ENCODE measurements at places on chromosomes 2 and 18.

DNA sequence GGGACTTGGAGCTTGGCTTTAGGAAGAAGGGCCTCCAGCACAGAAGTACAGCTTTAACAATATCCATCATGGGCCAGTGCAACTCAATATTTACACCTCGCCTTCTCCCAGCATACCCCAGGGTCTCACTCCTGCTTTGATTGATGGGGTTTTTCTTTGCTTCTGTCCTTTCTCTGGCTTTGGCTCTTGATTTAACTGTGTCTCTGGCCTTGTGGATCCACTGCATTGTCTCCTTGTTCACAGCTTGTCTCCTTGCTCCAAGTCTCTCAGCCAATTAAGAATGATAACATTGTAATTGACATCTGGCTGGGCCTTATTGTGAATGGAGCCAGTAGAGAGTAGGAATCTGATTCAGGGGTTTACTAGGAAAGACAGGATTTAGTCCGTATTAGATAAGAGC is 1019.5 kb downstream of the TMEM182 start:
- DNase-seq: no peak

DNA sequence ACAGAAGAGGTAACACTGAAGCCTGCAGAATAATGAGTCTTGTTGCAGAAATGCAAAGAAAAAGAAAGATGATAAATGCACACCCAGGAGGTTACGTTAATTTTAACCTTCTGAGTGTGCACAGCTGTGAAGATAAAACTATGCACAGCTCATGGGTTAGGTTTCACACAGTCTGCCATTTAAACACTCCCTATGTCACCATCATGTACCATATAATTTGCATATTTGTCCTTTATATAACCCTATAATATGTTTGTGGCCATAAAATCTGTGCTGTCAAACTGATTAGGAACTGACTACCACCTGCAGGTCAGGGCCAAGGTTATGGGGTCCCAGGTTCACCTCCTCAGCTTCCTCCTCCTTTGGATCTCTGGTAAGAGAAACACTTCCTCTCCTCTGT is 205.5 kb downstream of the RPIA start:
- no peak for DNase-seq

DNA sequence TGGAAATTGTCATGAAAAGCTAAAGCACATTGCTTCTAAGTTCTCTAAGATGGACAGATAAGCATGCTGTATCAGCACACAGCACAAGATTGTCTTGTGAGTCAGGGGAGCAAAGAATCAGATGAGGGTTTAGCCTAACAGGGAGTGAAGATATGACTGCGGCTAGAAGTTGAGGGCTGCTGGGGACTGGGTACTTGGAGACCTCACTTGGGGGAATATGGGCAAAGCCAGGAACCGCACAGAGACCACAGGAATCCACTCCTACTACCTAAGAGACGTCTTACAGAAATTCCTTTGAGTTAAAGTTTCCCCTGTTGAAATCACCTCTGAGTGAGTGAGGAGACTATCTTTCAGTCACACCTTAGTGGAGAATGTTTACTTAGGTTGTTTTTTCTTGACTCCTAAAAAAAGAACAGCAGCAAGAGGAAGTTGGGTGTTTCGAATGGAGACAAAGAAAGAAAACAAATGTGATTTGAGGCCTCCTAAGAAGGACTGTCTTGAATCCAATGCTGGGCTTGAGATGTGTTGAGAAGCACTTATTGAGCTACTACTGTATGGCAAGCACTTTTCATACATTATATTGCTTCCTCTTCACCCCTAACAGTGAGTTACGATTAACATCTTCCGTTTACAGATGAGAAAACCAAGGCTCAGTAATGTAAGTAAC is 100.7 kb downstream of the ANKRD44 start:
- no peak for DNase-seq

DNA sequence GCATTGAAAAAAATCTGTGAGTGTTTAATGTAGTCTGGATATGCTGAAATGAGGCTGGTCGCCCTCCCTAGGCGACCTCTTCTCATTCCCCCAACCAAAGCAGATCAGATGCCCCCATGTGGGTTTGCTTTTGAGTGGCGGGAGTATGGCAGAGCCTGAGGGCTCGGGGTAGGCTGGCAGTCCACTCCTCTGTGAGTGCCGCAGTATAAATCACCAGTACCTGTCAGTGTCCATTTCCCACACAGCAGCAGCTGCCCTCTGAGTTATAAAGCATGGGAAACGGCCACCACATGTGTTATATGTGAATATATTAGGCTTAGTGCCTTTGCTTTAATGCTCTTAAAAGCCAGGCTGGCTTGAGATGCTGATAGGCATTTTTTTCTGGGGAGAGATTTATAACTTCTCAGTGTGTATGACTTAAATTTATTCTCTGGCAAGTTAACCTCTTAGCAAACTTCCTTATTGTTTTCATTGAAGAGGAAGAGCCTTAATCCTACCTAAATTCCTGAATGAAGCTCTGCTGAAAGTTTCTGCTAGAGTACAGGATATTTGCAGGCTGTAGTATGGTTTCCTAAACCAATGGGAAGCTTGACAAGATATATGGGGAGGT is 3.8 kb downstream of the DCC start:
- no peak for DNase-seq

GRCh38 chr2:192534072-192534471 is 339.3 kb upstream of the TMEFF2 start:
- DNase-seq: no peak

DNA sequence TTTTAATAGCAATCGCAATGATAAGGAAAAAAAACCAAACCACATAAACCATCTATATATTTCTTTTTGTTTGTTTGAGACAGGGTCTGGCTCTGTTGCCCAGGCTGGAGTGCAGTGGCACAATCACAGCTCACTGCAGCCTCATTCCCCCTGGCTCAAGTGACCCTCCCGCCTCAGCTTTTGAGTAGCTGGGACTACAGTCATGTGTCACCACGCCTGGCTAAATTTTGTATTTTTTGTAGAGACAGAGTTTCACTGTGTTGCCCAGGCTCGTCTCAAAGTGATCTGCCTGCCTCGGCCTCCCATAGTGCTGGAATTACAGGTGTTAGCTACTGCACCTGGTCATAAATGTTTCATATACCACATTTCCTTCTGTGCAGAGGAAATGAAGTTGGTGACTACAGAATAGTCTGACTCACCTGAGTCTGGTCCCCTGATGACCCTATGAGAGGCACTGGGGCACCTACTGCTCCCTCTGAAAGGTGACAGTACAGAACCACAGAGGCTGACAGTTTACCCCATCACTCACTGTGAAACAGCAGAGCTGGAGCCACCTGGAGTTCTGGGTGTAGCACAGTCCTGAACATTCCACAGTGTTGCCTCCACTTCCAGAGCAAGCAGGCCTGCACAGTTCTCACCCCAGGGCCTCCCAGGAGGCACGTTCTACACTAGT is 183.7 kb upstream of the PXDN start:
- DNase-seq: no peak

GRCh38 chr18:14975431-14975830 is 227.5 kb downstream of the ANKRD30B start:
- DNase-seq: no peak

DNA sequence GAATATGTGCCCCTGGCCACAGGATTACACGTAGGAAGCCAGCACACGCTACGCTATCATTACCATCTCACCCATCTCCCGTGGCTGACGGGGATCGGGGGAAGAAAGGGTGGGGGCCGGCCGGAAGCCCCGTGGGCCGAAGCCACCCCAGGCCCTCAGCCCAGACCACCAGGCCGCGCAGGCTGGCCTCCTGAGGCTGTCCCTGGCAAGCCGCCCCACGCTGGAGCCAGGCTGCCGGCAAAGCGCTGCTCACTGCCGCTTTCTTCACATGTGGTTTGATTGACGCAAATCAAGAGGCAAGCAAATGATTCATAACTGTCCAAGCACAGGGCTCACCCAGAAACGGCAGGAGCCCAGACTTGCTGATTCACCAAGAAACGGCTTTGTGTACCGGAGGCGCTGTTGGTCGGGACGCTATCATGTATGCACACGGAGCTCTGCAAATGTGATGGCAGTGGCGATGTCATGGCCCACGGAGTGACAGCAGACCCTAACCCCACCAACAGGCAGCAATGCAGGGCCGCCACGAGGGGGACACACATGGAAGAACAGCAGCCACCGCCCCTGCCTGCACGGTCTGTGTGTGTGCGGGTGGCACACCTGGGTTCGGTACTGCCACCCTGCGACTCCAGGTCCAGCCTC is 125.7 kb downstream of the HDAC4 start:
- DNase-seq: peak; percentile 93

DNA sequence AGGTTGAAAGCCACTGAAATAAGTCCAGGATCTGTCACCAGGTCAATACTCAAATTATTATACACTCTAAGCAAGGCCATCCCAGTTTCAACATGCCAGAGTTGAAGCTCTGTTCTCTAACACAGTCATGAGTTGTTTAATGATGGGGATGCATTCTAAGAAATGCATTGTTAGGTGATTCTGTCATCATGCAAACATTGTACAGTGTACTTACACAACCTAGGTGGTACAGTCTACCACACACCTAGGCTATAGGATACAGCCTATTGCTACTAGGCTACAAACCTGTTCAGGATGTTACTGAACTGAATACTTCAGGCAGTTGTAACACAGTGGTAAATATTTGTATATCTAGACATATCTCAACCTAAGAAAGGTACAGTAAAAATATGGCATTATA is 162.2 kb downstream of the BAZ2B start:
- no peak for DNase-seq

- no peak for DNase-seq
Measured at GRCh38 chr2:170228429-170228828, 50.5 kb downstream of the MYO3B start.

DNA sequence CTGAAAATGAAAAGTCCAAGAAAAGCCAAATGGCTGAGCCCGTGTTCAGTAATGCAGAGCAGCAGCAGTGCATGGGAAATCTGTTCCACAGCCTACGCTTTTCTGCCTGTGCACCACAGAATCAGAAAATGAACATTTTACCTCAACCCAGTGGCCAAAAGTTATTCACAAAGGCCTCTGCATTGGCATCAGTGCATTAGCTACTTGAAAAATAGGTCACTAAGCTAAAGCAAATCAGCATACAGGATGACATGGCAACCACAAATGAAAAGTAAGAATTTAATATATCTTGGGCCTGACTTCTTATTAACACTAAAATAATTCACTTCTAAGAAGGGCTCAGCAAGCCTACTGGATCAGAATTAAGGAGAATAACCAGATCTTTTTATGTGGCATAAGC is 1145.3 kb upstream of the CHAC2 start:
- DNase-seq: no peak

- DNase-seq: no peak
Measured at GRCh38 chr2:9093324-9093723, 89.8 kb upstream of the MBOAT2 start.

- no peak for DNase-seq
Measured at GRCh38 chr2:69453475-69454129, 16.4 kb upstream of the NFU1 start.

- no peak for DNase-seq
Measured at GRCh38 chr18:360676-361075, 92.8 kb upstream of the THOC1 start.

DNA sequence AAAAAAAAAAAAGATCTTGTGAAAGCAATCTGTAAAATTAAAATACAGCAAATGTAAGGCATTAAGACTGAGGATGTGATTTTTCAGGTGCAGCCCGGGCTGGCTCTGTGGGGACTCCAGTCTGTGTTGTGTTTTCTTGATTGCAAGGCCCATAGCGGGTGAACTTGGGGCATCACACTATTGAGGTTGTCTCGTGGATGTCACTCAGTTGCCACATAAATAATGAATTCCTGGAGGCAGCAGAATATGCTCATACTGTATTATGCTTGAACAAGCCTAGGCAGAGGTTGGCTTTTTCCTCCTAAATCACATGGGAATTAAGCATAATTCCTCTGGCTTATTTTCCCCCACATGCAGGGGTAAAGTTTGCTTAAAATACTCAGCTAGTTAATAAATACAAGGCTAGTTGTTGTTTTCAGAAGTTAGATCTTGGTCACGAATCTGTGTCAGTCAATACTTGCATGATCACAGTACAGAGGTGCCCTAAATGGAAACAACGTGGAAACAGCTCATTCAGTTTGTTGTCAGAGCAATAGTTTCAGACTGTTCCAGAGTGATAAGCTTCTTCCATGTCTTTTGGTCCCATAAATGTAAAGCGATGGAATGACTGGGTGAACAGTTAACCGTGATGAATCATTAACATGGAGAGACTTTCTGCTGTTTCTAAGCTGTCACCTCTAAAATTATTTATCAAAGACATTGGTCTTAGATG is 16.4 kb downstream of the GEMIN6 start:
- no peak for DNase-seq

- no peak for DNase-seq
Measured at GRCh38 chr2:63436488-63436887, 151.8 kb downstream of the WDPCP start.

DNA sequence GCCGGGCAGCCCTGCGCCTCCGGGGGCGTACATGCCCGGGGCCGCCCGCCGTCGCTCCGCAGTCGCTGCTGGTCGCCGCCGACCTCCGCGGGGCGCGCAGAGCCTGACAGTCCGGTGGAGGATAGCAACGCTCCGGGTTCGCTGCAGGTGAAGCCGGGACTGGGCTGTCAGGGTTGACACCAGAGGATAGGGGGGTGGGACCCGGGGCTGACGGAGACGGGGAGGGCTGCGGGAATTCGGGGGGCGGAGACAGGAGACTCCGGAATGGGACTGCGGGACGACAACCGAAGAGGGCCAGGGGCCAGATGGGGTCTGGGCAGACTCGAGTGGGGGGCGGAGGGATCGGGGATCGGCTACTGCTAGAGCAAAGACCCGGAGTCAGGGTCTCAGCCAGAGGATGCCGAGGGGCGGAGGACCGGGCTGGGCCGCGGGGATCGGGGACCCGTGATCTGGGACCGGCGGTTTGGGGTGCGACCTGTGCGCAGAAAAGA is 403 bp downstream of the TMEM127 start:
- DNase-seq: no peak

GRCh38 chr2:68203587-68203986 is 45.9 kb downstream of the PNO1 start:
- no peak for DNase-seq

- DNase-seq: no peak
Measured at GRCh38 chr2:52220393-52220792, 1188.5 kb upstream of the NRXN1 start.

- DNase-seq: peak; percentile 88
Measured at GRCh38 chr2:27705851-27706622, 42.3 kb downstream of the SLC4A1AP start.

GRCh38 chr2:237972936-237973335 is 6.1 kb downstream of the UBE2F start:
- DNase-seq: no peak

DNA sequence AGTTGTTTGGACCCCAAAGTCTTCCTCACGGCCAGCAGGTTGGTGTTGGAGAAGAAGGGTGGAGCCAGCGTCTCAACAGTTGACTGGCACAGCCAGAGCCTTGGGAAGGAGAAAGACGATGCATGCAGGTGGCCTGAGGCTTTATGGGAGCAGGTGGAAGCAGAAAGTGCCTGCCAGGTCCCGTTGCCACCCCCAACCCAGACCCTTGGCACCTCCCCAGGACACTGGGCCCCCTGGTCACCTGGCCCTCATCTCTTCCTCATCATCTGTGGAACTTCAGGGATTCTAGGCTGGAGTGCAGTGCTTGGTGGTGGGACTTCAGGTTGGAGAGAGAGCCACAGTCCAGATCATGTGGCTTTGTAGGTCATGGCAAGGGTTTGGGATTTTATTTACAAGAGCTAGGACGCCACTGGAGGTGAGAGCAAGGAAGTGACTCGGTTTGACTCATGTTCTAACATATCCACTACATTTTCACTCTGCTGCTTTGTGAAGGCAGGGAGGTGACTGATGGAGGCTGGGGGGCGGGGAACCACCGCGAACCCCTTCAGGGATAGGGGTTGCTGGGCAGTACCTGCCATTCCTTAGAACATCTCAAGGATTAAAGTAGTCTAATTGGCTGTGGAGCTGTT is 62.5 kb upstream of the B3GNT7 start:
- no peak for DNase-seq

All from inflammatory macrophage (primary cell).